ENCODE measurements at places on chromosomes 6 and 20.

GRCh38 chr6:154460306-154461071, 50.0 kb downstream of the CNKSR3 start:
- DNase-seq, result no peak

DNA sequence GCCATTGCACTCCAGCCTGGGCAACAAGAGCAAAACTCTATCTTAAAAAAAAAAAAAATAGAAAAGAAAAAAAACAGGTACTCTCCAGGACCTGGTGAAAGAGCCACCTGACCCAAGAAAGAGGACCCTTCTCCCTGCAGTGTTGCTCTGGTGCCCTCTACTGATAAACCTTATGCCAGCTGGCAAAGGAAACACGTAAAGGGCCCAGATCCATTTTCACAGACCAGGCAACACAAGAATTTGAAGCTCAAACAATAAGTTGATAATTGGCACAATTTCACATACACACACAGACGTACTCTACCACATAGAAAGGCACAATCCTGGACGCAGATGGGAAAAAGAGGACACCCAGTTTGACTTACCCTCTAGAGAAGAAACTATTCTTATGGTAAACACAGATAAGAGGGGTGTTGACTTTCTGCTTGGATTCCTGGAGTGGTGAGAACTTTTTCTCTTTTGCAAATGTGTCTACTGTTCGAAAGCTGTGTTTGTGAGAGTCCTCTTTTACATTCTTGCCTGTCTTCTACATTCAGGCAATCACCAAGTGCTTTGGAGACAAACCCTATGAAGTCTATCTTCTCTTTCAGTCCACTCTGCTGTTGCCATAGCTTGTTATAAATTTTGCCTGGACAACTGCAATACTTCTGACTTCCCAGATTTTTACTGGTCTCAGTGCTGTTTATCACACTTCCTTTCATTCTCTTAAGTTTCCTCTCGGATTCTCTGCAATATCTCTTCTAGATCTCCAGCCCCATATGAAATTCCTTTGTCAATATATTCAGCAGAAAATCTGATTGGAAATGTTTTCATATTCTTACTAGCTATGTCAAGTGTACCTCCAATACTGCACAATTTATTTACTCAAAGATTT, 6.4 kb upstream of the SNRPB start:
- DNase-seq, result no peak

- DNase-seq, result no peak
These were observed 112.0 kb downstream of the GPR63 start for GRCh38 chr6:96725296-96725695.

DNA sequence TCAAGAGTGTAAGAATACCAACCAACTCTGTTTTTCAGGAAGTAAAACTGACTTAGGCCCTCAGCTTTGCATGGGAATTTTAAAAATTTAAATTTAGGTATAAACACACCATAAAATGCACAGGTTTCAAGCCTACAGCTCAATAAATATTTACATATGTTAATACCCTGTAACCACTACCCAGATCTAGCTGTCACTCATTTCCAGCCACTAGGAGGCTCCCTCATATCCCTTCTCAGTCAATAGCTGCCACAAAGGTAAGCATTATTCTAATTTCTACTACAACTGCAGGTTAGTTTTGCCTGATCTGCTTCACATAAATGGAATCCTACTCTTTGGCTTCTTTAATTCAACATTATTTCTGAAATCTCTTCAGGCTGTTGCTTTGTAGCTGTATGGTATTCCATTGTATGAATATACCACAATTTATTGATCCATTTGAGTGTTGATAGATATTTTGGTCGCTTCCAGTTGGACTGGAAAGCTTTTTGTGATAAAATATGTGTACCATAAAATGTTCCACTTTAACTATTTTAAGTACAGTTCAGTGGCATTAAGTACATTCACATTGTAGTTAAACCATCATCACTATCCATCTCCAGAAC, 32.5 kb upstream of the MEI4 start:
- peak; percentile 16 for DNase-seq

- peak; percentile 50 for DNase-seq
These were observed 166.2 kb downstream of the EPM2A start for GRCh38 chr6:145569140-145569539.

- peak; percentile 19 for DNase-seq
These were observed 29.5 kb downstream of the CDYL start for GRCh38 chr6:4805553-4806336.

DNA sequence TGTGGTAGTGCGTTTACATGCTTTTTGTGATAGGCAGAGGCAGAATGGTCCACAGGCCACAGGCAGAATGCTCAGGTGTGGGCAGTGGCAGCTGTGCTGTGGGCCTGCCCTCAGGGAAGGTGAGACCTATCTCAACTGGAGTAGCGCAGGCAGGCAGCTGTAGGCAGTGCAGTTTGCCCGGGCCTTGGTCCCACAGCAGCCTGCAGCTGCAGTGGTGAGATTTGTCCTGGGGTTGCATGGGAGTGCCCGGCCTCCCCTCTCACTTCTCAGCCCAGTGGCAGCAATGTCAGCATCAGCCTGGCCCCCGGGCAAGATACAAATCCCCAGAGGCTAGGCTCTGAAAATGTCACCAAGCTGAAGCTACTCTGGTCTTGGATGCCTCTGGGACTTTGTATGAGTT, 6.1 kb upstream of the PPIL4 start:
- no peak for DNase-seq

GRCh38 chr6:18263418-18264218, 712 bp downstream of the DEK start:
- DNase-seq, result no peak

DNA sequence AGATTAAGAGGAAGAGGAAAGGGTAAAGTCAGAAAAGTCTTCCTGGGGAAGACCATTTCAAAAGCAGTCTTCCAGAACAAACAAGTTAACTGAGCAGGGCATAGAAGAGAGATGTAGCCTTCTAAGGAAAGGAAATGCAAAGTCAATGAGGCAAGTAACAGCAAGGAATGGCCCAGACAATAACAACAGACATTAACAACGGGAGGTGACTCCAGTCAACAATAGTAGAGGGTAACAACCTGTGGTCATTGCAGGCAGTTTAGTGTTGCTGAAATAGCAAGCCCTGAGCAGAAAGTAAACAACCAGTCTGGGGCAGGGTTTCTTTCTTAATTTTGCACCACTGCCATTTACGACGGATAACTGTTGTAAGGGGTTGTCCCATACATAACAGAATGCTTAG, 2.1 kb downstream of the MDN1 start:
- DNase-seq, result no peak

- DNase-seq, result no peak
These were observed 1.0 kb downstream of the CABLES2 start for GRCh38 chr20:62405981-62406513.

DNA sequence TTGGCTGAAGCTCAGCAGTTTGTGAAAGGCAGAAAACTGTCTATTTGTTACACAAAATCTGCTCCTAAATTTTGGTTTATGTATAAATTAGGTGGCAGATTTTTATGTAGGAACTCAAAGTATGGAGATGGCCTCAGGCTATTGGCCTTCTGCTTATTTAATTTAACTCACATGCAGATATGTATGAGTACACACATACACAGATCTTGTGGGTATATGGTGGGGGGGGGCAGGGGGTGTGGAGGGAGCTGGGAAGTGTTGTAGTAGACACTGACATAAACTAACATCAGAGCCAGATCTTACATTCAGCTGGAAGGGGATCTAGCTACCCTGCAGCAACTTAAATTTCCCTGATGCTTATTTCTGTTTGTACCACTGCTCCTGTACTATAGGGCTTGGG, 170.8 kb downstream of the EPM2A start:
- no peak for DNase-seq

GRCh38 chr6:52394251-52394666, 25.9 kb upstream of the EFHC1 start:
- no peak for DNase-seq

DNA sequence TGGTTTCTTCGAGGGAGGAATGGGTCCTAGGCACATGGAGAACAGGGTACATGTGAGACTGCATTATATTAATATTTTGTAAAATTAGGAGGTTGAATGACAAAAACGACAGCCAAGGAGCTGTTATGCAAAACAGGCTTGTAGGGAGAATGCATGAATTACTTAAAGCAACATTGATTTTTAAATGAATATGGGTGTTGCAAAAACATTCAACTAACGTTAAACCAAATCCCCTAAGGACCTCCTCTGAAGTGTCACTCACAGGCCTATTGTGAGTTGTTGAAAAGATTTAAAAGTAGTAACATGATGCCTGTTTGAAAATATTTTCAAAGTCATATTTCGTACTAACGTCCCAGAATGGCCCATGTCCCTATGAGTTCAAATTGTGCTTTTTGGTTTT, 21.9 kb downstream of the FBXL4 start:
- no peak for DNase-seq

DNA sequence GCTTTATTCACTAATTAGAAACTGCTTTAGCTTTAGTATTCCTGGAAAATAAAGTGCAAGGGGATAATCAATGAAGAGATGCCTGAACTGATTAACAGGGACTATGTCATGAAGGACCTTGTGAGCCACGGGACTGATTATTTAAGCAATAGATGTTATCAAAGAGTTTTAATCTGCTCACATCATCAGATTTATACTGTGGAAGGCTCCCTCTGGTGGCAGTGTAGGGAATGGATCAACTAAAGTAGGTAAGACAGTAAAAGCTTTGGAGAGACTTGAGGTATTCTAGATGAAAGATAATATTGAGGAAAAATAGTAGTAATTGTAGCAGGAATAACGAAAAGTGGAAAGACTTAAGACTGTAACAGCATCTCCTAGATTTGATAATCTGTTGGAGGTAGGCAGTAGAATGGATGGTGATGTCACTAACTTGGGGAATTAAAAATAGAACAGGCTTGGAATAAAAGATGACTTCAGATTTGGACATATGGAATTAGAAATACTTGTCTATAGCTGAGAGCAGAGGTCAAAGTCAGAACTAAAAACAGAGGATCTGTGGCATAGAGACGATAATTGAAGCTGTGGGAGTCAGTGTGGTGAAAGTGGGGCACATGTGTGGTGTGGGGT, 80.3 kb upstream of the HTR1E start:
- no peak for DNase-seq

DNA sequence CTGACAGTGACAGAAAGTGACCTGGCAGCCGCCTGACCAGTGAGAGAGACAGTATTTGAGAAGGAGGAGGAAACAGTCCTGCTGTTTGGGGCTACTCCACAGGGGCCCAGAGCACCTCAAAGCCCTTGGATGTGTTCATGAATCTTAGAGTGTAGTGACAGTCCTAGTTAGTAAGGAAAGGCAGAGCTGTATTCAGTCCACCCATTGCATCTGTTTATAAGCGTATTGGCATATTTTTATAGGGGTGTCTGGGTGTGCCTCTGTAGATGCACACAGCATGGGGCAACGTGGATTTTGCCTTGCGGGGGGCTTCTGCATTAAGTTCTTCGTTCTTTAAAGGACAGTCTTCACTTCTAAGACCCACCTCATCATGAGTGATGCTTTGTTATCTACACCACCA, 44.6 kb upstream of the SLC22A1 start:
- no peak for DNase-seq

- no peak for DNase-seq
These were observed 131.8 kb downstream of the NFATC2 start for GRCh38 chr20:51410586-51411325.

DNA sequence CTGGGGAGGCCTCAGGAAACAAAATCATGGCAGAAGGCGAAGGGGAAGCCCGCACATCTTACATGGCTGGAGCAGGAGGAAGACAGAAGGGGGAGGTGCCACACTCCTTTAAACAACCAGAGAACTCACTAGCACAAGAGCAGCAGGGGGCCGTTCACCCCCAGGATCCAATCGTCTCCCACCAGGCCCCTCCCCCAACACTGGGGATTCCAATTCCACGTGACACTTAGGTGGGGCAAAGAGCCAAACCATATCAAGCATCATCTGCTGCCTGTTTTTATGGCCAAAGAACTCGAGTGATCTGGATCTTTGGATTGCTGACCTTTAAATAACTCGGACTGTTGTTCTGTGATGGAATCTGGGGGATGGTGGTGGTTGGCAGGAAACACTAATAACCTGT, 28.0 kb downstream of the PNLDC1 start:
- no peak for DNase-seq

GRCh38 chr6:161660666-161661571, 387.1 kb upstream of the AGPAT4 start:
- no peak for DNase-seq

GRCh38 chr6:73702444-73702843, 6.4 kb downstream of the CD109 start:
- DNase-seq, result no peak

DNA sequence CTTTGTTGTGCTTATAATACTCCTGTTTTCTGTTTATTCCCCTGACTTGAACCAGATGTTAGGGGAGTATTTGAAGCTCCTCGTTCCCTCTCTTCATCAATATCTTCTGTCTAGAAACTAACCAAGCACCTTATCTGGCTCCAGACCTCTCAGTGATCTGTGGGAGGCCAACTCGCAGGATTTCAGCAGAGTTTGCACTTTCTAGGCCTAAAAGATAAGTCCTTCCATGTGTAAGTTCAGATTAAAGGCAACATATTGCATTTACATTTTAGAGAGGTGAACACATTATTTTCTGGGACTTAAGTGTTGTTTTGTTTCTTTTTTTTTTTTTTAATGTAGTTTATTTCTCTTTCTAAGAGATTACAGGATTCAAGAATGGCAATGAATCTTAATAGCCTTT, 139.4 kb upstream of the AKAP12 start:
- no peak for DNase-seq

GRCh38 chr6:152380993-152381898, 255.9 kb downstream of the SYNE1 start:
- no peak for DNase-seq

GRCh38 chr6:33776764-33777163, 12.2 kb downstream of the LEMD2 start:
- no peak for DNase-seq

DNA sequence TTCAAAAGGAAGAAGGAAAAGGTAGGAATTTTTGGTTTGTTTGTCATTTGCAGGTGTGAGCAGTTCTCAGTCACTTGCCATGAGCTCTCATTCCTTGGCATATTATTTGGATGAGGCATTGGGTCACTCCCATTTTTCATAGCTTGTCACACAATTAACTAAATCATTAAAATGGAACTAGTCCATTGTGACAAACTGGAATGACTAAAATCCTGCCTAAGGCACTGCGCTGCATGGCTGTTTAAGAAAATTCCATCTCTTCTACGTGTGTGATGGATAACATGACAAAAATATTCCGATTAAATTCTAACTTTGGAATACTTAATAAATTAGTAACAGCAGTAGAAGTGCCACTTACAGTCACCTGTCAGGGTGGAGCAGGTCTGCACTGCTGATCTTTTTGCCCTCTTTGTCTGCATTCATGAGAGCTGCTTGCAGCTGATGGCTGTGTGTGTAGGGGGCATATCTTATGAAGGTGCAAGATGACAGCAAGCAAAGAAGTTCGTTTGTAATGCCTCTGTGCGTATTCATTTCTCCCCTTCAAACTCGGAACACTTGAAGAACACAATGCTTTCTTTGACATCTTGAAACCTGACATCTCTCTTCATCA, 1292.6 kb upstream of the MAP3K7 start:
- no peak for DNase-seq

- DNase-seq, result no peak
These were observed 377.0 kb downstream of the BTBD3 start for GRCh38 chr20:12294678-12295077.

GRCh38 chr6:33768644-33769120, 20.2 kb downstream of the LEMD2 start:
- DNase-seq, result peak; percentile 31
